ENCODE measurements at places on chromosomes 5 and 9.

DNA sequence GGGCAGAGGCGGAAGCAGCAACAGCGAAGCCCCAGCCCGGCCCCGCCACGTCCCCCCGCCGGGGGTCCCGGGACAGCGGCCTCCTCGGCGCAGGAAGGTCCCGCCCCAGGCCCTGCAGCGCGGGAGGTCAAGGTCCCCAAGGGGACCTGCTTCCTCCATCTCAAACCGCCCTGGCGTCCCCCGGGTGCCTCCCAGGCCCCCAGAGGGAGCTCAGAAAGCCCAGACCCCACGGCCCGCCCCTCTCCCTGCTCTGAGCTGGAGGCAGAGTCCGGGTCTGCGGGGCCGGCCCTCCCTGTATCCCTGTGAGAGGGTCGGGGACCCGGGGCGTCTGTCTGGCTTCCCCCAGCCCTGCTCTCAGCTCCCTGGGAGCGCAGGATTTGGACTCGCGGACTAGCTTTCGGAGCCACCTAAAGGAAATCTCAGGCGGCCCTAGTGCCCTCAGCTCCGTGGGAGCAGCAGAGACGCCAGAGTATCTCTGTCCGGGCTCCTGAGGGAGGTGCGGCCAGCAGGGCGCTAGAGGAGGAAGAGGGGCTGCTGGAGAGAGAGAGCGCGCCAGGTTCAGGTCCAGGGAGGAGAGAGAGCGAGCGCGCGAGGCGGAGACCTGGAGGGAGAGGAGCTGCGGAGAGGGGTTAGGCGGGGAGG, 30.7 kb downstream of the EXOC3 start:
- DNase-seq, result peak; percentile 73

- no peak for DNase-seq
Observed at GRCh38 chr5:64947801-64948200, 179.1 kb downstream of the CWC27 start.

DNA sequence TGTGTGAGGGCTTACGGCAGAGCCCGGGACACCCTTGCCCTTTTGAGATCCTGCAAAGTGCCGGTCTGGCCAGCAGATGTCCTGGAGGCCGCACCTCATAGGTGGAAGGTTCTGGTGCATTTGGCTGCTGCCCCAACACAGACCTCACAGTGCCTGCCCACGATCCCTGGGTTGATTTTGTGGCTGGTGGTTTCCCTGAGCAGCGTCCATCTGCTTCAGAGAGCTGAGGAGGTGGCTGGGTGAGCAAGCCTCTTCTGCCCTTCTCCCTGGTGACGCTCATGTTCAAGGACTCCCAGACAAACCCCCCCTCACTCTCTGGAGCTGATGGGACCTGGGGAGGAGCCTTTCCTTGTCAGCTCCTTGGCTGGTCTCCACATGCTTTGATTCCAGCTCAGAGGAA, 18.9 kb downstream of the BNIP1 start:
- no peak for DNase-seq

GRCh38 chr9:27539479-27540441, 10.1 kb upstream of the MOB3B start:
- DNase-seq, result no peak

DNA sequence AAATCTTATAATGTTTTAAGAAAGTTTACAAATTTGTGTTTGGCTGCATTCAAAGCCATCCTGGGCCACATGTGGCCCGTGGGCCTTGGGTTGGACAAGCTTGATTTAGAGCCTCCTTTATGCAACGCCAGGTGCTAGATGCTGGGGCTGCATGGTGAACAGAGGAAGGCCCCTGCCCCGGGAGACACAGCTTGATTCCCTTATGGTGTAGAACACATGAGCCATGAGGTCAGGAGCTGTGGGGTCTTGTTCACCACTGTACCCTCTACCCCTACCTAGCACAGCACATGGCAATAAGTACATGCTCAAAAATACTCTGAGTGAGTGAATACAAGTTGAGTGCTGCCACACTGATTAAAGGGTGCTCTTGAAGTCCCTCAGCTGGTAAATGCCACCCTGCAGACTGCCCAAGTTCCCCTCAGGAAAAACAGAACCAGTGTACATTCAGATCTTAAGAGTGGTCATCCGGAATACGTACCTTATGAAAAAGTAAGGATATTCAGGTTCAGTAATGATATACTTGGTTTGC, 71.9 kb downstream of the ARRDC3 start:
- no peak for DNase-seq

GRCh38 chr5:95940758-95941682, 20.6 kb downstream of the ELL2 start:
- DNase-seq, result no peak

DNA sequence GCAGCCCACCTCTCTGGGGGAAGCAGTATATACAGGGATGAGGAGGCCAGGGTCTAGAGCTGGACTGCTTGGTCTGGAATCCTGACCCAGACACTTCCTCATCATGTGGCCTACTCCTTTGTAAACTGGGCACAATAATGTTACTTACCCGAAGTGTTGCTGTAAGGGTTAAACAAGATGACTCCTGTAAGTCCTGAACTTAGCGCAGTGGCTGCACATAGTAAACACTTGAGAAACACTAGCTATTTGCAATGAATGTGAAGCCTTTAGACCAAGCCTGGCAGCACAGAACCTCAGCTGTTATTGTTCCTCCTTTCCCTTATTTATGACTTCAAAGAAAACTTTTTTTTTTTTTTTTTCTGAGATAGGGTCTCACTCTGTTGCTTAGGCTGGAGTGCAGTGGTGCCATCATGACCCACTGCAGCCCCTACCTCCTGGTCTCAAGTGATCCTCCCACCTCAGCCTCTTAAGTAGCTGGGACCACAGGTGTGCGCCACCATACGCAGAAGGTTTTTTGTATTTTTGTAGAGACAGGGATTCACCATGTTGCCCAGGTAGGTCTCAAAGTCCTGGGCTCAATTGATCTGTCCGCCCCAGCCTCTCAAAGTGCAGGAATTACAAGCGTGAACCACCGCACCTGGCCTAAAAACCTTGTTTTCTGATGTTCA, 96.2 kb upstream of the IL6ST start:
- no peak for DNase-seq

DNA sequence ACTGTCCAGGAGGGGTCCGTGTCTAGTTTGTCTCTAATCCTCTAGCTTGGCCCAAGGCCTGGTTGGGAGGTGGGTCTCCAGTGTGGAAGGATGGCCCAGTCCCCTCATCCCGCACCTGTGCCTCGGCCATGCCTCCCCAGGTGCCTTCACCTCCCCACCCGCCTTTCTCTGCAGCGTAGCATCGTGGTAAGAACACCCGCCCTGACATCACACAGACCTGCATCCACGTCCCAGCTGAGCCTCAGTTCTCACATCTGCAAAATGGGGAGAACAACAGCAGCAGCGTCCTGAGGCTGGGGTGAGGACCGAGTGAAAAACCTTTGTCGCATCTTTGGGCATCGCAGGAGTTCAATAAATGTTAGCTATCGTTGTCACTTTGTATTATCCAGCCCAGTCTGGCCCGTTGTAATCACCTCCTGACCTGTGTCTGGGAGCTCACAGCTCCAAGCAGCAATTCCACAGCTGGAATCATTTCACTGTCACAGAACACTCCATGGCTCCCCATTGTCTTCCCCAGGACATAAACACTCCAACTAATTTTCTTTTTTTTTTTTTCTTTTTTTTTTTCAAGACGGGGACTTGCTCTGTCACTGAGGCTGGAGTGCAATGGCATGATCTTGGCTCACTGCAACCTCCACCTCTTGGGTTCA, 181.2 kb upstream of the IER5L start:
- DNase-seq, result no peak

DNA sequence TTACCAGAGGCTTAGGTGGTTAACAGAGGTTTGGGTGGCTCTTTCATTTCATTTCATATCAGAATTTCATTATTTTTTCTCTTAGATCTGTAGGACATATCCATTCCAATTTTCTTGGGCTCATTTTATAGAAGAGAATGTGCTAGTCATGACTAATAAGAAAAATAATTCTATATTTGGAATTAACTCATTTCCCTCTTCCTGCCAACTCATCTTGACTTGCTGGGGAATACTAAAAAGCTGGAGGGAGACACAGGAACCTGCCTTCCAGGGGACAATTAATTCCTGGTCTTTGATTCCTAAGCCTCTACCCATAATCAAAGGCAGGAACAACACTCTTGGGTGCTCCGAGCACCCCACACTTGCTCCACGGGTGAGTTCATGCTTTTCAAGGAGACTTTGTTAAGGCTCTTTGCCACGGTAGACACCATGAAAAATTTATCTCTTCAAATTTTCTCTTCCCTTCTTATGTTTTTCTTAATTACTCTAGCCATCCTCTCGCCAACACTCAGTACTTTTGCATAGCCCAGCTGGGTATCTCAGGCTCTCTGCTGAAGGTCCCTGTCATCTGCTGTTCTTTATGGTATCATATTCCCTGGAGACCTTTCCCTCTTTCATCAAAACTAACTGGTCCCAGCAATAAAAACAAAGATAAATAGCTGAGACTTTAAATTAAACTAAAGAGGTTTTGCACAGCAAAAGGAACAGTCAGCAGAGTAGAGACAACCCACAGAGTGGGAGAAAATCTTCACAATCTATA, 273.9 kb downstream of the NPR3 start:
- no peak for DNase-seq
